ENCODE measurements at places on chromosomes 4 and X. TPM values are rescaled to one million over a fixed set of nuclear protein-coding genes. Genes with fewer than 3 reads are reported as not detected.

The CRMP1 gene
- total RNA-seq = not detected

The TMPRSS11A gene
- total RNA-seq = not detected

DNA sequence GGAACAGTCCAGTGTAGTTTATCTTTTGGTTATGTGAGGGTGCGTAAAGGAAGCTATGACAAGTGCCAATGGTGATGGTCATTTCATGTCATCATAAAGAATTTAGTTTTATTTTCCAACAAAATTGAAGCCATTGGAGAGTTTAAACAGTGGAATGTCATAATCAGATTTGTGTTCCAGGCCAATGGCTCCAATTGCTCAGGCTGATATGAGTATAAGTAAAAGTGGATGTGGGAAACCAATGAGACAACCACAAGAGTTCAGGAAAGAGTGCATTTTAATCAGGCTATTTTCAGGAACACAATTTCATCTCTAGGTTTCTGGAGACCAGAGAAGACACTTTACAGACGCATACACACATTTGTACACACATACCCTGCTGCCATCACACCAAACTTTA lies 20.7 kb downstream of the SPANXC start:
- no peak for DNase-seq

- no peak for DNase-seq
These were observed 32.4 kb downstream of the SPANXN4 start for GRCh38 chrX:143058120-143058519.

- DNase-seq = no peak
These were observed 88.3 kb downstream of the SLC34A2 start for GRCh38 chr4:25743971-25744370.

- no peak for DNase-seq
These were observed 679.3 kb downstream of the FAT4 start for GRCh38 chr4:125994024-125994423.

GRCh38 chrX:727738-728621 lies 97.4 kb downstream of the SHOX start:
- DNase-seq = no peak

GRCh38 chrX:69523314-69523713 lies 19.2 kb downstream of the NALF2 start:
- no peak for DNase-seq

The TCEAL5 gene
- total RNA-seq = not detected

- DNase-seq = no peak
These were observed 14.1 kb upstream of the RHOXF2 start for GRCh38 chrX:120144178-120144844.

The MBNL3 gene
- 4.7 TPM for total RNA-seq

DNA sequence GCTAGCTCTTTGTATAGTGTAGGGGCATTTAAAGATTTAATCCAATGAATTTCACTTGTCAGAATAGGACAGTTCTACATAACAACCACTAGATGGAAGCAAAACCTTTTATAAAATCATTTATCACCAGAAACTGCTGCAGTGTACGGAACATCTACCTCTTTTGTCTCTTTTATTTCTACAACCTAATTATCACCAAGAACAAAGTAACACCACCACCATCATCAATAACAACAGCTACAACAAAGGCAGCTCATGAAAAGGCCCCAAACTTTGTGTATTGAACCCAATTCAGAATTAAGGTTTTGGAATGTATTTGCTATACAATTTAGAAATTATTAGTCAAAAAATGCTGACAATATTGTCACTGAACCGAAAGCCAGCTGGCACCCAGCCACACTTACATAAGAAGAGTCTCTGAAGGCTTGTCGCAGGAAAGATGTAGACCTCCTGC lies 260.9 kb upstream of the RPS6KA3 start:
- DNase-seq = no peak

DNA sequence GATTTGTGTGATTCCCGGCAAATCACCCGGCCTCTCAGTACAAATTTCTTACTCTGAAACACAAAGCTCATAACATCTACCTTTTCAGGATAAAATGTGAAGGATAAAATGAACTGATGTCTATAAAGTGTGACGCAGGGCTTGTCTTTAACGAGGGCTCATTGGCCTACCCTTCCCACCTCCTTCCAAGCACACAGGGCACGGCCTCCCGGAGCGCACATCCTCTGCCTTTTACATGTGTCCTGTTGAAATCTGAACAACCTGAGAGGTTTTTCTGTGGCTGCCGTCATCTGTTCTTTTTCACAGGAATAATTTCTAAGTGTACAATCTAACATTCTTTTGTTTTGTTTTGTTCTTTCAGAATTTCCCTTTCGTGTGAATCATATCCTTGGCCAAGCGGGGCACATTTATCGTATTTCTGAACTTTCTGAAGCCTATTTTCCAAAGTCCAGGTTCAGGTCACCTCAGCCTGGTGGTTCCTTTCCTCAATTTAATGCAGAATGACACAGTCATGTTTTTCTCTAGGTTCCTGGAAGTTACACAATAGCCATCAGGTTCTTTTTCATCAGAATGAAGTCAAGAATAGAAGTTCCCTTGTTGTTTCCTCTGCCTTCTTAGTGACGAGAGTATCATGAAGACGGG lies 53.1 kb upstream of the SPRY1 start:
- DNase-seq = no peak

- DNase-seq = no peak
These were observed 103.1 kb upstream of the PPP2R3B start for GRCh38 chrX:489820-490219.

- no peak for DNase-seq
These were observed 58.2 kb upstream of the EOLA2 start for GRCh38 chrX:149996515-149996914.

The DMRTC1B gene
- total RNA-seq = not detected

The KIT gene
- total RNA-seq = under 0.01 TPM

DNA sequence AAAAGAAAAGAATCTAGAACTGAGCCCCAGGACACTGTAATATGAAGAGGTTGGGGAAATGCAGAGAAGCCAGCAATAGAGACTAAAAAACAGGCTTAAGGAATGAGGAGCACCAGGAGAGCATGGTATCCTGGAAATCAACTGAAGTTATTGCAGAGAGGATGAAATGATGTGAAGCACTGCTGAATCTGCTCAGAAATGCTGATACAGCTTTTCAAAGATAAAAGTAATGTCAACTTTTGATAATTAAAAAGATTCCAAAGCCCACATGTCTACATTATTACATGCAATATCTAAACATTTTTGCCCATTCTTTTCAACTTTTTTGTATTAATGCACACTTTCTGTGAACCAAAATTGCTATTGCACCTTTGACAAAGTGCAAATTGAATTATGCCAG lies 718.4 kb downstream of the ADGRL3 start:
- DNase-seq = no peak

The PCDH18 gene
- under 0.01 TPM for total RNA-seq

GRCh38 chr4:121698236-121698671 lies 1.5 kb upstream of the ANXA5 start:
- no peak for DNase-seq

DNA sequence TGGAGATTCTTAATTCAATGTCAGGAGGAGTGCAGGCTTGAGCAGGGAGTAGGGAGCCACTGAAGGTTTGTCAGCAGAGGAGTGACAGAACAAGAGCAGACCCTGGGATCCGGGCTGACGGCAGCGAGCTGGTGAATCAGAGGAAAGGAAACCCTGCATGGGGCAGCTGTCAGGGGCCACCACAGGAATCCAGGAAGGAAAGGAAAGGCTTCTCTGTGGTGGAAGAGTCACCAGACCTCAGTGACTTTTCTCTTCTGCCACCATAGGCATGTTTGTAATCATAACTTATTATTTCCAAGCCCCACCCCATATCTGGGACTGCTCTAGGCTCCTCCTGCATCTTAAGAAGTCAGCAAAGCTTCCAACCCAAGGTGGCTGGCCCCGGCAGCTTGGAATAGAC lies 150.9 kb downstream of the BCOR start:
- peak; percentile 33 for DNase-seq

- no peak for DNase-seq
These were observed 369.1 kb downstream of the IL15 start for GRCh38 chr4:142005519-142005918.

The QRFPR gene
- total RNA-seq = not detected
